ENCODE measurements at places on chromosomes 16 and 17. TPM values are rescaled to one million over a fixed set of nuclear protein-coding genes. Genes with fewer than 3 reads are reported as not detected.
A peak's percentile ranks its signal among the peaks of the same experiment; 100 is the strongest.

GRCh38 chr16:28298511-28298878 is 6.2 kb downstream of the SBK1 start:
- DNase-seq, result no peak
- H3K27me3 ChIP-seq, result no peaks in the 10 kb centered on the region
- H3K27ac ChIP-seq, result no peak overlapping the region
- H3K4me1 ChIP-seq, result peaks cover 4% of the 10 kb centered on the region

GRCh38 chr17:63515426-63515825 is 7.7 kb upstream of the KCNH6 start:
- no peaks in the 10 kb centered on the region for H3K27me3 ChIP-seq
- H3K27ac ChIP-seq, result no peak overlapping the region
- H3K36me3 ChIP-seq, result no peaks in the 10 kb centered on the region
- no peak for DNase-seq
- H3K4me3 ChIP-seq, result no peak overlapping the region

DNA sequence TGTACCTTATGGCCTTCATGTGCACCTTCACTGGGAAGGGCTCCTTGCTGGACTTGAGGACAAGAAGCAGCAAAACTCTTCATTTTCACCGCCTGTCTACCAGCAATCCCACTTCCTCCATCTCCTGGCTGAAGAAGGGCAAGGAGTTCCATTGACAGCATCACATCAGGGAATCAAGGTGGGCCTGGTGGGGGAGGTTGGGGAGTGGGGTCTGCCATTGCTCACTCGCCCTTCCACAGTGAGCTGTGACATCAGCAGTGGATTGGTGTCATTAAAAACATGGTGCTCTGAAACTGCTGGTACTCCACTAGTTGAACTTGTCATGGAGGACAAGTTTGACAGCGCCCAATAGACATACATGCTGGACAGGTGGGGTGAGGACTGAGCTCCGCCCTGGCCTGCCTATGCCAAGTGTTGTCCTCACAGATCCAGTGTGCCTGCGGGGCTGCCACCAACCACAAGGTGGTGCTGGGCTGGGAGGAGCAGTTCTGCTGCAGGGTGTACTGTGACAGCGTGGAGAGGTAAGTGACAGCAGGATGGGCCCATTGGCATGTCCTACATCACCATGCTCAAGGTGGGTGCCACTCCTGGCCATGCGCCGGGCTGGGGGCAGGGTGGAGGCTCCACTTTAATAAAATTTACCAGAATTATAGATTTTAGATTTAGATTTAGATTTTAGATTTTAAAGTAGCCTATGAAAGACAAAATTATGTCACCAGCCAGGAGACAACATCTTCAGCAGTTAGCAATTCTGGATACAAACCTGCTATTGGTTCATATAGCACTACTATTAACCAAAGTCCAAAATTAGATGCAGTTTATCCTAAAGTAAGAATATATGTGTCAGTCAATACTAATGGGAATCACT is 1729.1 kb downstream of the TP53TG3F start:
- H3K4me1 ChIP-seq, result no peaks in the 10 kb centered on the region
- H3K36me3 ChIP-seq, result no peaks in the 10 kb centered on the region
- H3K27me3 ChIP-seq, result no peaks in the 10 kb centered on the region
- no peak overlapping the region for H3K4me3 ChIP-seq
- no peak overlapping the region for H3K27ac ChIP-seq

DNA sequence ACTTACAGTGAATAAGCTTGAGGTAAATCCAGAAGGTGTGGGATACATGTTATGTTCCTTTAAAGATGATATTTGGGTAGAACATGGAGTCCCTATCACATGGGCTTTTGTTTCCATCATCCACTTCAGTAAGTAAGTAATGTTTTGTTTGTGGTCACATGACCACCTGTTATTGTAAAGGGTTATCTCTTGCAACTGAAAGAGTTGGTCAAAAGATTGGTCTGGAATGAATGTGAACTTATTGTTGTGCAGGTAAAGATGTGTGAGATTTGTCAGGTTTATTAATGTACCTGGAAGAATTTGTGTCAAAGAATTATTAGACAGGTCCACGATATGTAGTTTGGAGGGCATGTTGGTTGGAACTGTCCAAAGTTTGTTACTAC is 1.6 kb downstream of the OMG start:
- H3K27me3 ChIP-seq, result no peaks in the 10 kb centered on the region
- H3K4me1 ChIP-seq, result no peaks in the 10 kb centered on the region
- H3K27ac ChIP-seq, result no peak overlapping the region
- no peak for DNase-seq
- H3K36me3 ChIP-seq, result no peaks in the 10 kb centered on the region
- no peak overlapping the region for H3K4me3 ChIP-seq

DNA sequence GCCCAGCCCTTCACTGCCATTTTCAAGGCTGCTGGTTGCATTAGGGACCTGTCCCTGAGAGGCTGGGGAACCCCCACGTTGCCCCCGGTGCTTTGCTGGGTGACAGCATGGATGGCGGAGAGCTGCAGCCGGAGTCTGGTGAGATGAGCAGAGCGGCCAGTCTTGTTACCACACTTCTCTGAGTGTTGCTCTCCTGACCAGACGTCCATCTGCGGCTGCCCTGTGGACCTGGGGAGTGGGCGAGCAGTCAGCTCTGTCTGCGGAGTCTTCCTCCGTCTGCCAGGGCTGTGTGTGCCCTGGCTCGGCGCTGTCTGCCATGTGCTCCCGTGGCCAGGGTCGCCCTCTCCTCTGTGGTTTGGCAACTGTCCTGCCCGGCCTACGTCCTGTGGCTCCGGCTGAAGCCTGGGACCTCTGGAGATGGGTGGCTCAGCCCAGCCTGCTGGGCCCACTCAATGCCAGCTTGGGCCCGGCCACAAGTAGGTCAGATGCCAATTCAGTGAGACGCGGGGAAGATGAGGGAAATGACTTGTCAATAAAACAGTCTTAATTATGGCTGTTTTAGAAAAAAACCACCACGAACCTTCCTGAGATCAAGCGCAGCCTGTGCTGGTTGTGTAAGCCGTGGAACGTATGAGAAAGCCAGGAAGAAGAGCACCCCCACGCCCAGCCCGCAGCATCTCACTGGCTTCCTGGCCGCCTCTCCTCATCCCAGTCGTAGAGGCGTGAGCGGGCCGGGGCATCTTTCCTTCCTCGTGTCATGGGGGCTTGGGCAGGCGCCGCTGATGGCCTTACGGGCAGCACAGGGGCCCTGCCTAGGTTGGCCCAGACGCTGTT is 7.9 kb downstream of the KCTD5 start:
- H3K27me3 ChIP-seq, result no peaks in the 10 kb centered on the region
- no peak for DNase-seq
- no peaks in the 10 kb centered on the region for H3K36me3 ChIP-seq
- H3K4me3 ChIP-seq, result no peak overlapping the region
- H3K4me1 ChIP-seq, result peaks cover 51% of the 10 kb centered on the region

DNA sequence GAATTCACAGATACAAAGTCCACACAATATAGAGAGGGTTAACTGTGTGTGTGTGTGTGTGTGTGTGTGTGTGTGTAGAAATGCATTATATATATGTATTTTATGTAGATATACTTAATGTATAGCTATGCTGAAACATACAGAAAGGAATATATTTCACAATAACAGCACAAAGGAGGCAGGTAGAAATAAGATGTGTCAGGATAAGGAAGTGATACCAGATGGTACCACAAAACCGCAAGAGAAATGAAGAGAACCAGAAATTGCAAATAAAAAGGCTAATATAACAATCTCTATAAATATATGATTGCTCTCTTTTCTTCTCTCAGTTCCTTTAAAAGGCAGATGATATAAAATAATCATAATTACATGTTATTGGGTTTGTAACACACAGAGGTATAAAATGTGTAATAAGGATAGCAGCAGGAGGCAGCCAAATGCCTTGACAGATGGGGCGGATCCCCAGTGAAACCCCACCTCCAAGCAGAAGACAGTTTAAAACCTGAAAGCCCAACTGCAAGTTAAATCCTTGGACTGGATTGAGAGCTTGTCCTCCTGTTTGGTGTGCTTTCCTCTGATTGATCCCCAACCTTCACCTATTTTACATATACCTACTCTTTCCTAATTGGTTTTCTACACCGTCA is 365.4 kb upstream of the C16orf82 start:
- H3K4me1 ChIP-seq, result no peaks in the 10 kb centered on the region
- no peaks in the 10 kb centered on the region for H3K36me3 ChIP-seq
- no peak overlapping the region for H3K27ac ChIP-seq

Gene FBXW10
- 0.10 TPM for total RNA-seq

- no peak overlapping the region for H3K27ac ChIP-seq
- H3K4me1 ChIP-seq, result no peaks in the 10 kb centered on the region
- no peak overlapping the region for H3K4me3 ChIP-seq
- no peak for DNase-seq
Observed at GRCh38 chr17:14004927-14005620, 64.2 kb upstream of the COX10 start.

Gene PRKCB
- total RNA-seq, result 1.8 TPM

Gene CACNG5
- not detected for total RNA-seq

Gene ZP2
- total RNA-seq, result not detected

Gene CTRL
- 0.96 TPM for total RNA-seq

Gene NGFR
- total RNA-seq, result 22.9 TPM

Gene KRT23
- total RNA-seq, result not detected

- H3K4me1 ChIP-seq, result peaks cover 75% of the 10 kb centered on the region
- peak overlapping the region; percentile 71 for H3K27ac ChIP-seq
- peaks cover 16% of the 10 kb centered on the region for H3K36me3 ChIP-seq
- no peaks in the 10 kb centered on the region for H3K27me3 ChIP-seq
Observed at GRCh38 chr17:77476931-77477805, 336.4 kb downstream of the SEC14L1 start.
